ENCODE measurements at places on chromosomes 4 and X.

GRCh38 chrX:129144172-129145038, 378.9 kb downstream of the SMARCA1 start:
- DNase-seq: no peak

DNA sequence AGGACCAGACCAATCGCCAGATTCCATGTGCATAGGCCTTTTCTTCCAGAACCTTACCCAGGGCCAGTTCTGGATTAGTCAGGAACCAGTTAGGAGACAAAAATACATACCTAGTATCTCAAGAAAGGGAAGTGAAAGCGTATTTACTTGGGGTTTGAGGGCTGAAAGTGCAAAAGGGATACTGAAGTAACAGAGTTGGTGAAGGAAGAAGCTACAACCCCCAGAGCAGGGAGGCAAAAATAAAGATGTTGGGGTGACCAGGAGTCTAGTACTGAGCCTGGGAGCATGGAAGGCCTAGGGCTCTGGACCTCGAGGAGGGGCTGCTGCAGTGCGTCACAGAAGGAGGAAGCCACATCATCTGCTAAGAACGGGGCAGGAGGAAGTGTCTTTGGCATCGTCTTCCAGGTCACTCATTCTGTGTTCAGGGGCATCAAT, 38.3 kb downstream of the TKTL1 start:
- no peak for DNase-seq

GRCh38 chr4:81601358-81601694, 129.6 kb upstream of the RASGEF1B start:
- no peak for DNase-seq

DNA sequence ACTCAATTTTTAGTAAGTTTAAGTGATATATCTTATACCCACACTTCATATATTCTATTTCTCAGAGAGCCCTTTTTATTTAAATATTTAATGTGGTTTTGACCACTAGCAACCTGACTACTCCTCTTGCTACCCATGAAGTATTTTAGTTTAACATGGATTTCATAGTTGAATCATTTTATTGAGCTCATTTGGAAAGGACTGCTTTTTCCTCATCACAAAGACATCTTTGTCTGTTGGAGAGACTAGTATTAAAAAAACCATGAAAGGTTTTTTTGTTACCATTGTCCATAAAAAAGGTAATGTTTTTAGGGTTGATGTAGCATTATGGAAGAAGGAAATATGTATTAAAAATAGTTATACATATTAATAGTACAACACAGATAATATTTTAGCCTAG, 139.5 kb downstream of the RAPGEF2 start:
- DNase-seq: peak; percentile 77

DNA sequence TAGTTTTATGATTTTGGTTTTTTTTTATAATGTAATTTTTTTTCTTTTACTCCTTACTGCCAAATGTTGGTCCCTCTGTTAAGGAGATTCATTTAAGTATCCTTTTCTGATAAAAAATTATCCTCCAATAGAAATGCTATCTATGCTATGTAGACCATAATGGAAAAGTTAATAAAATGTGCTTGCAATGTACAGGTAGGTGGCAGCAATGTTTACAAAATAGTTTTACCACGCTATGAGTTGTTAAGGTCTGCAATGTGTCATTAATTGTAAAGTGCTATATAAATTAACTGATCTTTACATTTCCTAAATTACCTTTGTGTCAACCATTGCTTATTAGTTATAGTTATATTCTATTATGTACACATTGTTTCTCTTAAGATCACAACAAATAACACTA, 3.8 kb upstream of the CENPC start:
- DNase-seq: no peak

DNA sequence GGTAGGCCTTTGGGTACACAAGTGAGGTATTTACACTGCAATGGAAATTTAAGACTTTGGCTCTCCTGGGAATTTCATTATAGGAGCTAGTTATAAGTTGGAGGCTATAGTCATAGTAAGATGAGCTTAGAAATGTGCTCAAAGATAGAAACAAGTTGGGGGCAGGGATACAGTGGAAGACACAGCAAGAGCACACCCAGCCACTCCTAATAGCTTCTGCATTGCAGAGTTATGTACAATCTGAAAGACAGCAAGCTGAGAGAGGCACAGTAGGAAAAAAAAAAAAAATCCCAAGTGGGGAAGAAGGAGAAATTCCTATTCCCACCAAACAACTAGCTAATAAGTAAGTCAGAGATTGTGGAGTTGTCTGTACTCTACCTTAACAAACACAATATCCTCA, 41.9 kb upstream of the TAF9B start:
- DNase-seq: no peak

DNA sequence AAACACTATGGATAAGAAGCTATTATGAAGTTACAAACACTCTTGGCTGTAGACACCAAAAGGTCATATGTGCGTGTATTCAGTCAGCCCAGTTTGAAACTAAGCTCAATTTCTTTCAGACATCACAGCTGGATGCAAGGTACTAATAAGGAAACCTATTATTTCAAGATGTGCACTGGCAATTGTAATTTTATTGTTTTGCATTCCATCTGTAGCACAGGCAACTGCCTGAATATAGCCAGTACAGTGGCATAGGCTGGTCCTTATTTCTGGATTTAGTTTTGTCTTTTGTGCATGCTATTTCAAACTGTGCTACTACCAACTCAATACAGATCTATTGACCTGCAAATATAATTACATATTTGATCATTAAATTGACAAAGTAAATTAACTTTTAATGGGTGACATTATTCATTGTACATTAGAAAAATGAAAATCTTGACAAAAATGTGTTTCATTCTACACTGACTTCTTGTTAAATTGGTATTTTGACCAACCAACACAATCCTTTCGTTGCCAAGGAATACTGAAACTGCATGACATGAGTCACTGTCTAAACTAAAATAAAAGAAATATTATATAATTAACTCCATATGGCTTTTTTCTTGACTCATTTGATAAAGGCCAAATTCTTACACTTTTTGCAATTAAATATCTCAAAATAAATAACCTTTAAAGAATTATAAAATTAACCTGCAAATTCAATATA, 594.3 kb upstream of the ADGRL3 start:
- DNase-seq: no peak

GRCh38 chr4:114874321-114874720, 239.1 kb downstream of the NDST4 start:
- no peak for DNase-seq

All from globus pallidus (tissue), 1 donor.